ENCODE measurements at places on chromosomes 3 and 15.
A peak's percentile ranks its signal among the peaks of the same experiment; 100 is the strongest.

DNA sequence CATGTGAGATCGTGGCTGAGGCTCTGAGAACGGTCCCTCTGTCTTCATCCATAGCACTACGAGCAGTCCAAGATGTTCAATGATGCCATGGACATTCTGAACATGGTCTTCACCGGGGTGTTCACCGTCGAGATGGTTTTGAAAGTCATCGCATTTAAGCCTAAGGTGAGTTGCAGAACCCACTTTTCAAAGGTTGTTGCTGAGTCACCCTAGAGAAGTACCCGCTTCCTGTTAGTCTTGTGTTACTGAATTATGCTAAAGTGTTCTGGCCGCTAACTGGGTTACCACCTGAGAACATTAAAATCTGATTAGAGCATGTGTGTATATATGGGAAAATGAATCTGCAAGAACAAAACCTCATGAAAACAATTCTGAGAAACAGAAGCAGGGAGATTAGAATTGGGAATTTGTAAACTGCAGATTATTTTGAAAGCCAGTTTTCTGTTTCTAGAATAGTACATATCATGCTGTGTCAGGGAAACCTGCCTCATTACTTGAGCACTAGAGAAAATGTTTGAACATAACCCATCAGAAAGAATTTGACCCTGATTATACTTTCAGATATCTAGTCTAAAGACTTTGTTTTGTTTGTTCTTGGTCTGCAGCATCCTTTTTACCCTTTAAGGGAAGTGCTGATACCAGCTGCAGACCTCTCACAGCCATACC, 92.6 kb downstream of the CHDH start:
- DNase-seq, result no peak

GRCh38 chr3:16332904-16333426, 68.0 kb downstream of the OXNAD1 start:
- no peak for DNase-seq

- no peak for DNase-seq
These were observed 296.5 kb upstream of the RASGRP1 start for GRCh38 chr15:38861108-38861507.

DNA sequence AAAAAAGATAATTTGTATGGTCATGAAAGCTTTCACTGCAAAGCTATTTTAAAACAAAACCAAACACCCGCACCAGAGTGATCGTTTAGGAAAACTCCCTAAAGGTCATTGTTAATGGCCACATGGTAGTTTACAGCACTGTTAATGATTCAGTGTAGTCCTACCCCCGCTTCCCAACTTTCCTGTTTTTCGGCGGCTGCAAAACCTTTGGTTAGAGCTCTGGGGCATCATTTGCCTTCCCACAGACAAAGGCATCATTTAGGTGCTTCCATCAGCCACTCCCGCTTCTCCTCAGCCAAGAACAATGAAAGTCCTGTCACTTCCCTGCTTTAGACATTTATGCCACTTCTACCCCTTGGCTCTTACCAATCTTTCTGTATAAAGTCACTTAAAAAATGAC, 10.6 kb downstream of the MELTF start:
- DNase-seq, result no peak

DNA sequence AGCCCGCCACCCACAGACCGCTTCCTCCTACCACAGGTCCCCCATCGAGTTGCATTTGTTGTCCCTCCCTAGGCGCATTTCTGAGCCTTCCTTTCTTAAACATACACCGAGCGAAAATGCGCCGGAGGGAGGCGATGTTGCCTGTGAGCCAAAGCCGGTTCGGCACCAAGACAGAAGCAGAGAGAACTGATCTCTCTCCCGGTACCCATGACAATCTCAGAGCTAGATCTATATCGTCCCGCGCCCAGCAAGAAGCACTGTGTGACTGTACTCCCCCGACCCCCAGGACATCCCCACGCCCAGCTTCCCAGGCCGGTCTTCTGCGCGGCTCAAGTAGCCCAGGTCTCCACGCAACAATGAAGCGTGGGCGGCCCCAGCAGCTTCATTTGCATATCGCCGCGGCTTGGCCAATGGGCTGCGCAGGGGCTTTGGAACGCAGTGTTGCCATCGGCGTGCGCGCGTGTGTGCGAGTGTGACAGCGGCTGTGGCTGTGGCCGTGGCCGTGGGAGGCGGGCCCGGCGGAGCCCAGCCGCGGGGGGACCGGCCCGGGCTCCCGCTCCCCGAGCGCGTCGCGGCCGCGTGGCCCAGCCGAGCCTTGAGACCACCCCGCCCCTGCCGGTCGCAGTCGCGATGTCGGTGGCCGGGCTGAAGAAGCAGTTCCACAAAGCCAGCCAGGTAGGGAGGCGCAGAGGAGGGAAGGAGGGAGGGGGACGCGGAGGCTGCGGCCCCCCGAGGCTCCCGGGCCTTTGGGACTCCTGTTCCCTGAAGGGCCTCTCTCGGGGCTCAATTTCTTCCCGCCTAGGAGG, at the start of gene SH3GL3:
Gene SH3GL3 (plus strand): TSS at position 438 of the 806 bp plus-strand sequence. CDS start 193 bp downstream, at position 631.
- DNase-seq, result peak; percentile 80

DNA sequence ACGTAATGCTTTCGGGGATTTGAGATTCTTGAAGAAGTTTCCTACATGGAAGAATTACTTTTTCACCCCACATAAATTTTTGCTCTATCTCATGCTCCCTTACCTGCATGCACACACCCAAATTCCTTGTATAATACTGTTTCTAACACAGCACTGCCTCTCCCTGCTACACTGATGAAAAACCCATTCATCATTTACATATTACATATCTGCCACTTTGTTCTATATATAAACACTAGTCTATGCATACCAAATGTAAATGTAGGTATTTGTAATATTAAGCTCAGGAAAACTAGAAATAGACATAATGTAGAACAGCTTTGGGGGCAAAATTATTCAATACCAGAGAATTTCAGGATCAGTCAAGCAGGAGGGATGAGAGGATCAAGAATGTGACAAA, 182.6 kb upstream of the SEMA6D start:
- no peak for DNase-seq

GRCh38 chr15:64703632-64703959, 71.8 kb downstream of the RBPMS2 start:
- no peak for DNase-seq

DNA sequence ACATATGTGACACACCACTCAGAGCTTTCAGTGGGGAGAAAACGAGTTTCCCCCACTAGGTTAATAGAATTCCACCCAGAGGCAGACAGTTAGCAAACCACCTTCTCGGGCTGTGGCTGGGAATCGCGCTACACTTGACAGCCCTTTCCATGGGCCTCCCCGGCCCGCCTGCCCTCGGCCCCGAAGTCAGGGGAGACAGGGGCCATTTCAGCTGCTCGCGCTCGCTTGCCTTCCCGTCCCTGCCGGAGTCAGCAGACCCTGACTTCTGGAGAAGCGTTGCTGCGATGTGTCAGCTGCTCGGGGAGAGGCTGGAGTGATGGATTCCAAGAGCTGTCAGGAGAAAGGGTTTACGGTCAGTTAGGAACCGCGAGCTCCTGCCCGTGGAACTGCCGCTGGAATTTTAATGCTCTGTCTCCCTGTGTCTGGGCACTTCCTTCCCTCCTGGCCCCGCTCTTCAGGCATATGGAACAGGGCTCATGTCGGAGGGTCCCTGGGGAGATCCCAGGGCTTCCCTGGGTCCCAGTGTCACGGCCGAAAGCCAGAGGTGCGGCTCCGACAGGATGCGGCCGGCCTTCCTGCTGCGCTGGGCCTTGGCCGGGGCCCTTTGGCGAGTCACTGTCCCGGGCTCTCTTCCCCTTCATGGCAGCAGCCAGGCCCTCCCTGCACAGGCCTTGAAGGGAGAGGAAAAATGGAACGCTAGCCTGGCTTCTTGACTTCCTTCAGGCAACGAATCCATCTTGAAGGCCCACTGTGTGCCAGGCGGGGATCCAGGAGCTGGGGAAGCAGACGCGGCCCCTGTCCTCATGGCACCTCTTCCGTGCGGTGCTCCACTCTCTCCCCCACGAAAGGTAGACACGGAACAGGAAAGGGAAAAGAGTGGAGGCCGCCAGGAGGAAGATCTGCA, 38.4 kb upstream of the VPS8 start:
- peak; percentile 79 for DNase-seq

- DNase-seq, result no peak
These were observed 44.7 kb downstream of the CD200 start for GRCh38 chr3:112377568-112378071.

DNA sequence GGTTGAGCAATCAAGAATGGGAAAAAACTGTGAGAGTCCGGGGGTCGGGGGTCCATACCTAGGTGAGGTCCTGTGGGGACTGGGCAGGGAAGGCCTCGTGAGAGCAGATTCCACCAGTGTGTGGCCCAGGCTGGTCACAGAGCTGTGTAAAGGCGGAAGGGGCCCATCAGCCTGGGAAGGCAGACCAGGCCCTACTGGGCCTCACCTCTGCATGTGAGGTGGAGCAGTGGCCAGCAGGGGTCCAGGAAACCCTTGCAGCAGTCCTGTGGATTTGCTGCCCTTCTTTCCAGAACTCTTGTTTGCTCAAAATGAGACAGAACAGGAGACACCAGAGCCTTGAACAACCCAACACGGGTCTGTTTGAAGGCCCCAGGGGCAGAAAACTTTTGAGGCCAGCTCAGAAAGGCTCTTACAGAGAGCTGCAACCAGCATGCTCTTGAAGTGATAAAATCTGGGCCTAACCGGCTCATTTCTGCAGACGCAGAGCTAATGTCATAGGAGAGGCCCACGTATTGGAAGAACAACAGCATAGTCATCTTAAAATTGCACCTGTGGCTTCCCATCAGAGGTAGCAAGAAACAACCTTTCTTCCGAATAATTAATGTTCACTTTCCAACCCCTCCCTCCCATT, 30.3 kb upstream of the HHATL start:
- no peak for DNase-seq

DNA sequence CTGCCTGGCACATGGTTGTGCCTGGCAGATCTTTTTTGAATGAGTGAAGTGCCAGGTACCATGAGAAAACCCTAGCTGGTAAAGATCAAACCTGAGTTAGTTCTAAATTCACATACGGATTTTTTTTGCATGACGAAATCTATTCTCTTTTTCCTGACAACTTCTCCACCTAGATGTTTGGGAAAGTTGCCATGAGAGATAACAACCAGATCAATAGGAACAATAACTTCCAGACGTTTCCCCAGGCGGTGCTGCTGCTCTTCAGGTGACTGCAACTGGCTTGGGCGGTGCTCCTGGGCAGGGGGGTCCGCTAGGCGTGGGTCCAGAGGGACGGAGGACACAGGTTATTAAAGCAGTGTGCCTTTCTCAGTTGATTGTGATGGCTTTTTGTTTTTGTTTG, 71.8 kb downstream of the CHDH start:
- DNase-seq, result no peak

- peak; percentile 18 for DNase-seq
These were observed 281.9 kb upstream of the ONECUT1 start for GRCh38 chr15:53072077-53072476.

DNA sequence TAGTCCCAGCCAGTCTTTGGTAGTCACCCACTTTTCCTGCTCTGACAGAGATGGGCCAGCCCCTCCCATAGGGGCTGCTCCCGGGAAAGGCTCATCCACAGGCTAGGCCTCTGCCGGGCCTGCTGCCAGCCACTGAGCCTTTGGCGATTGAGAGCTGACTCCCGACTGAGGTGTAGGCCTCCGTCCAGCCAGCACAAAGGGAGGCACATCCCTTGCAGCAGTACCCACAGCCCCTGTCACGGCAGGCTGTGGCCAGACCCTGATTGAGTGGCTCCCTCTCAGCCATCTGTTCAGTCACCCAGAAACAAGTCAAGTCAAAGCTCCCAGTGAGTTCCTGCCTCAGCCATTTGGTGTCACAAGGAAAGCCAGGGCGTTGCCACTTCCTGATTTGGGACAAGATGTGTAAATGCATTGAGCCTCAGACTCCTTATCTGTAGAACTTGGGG, 6.2 kb upstream of the PAK6 start:
- no peak for DNase-seq

- no peak for DNase-seq
These were observed 8.7 kb downstream of the ATXN7 start for GRCh38 chr3:63872135-63872924.

GRCh38 chr3:87398168-87398801, 121.9 kb upstream of the POU1F1 start:
- DNase-seq, result no peak

- peak; percentile 12 for DNase-seq
These were observed 15.8 kb downstream of the LOXL1 start for GRCh38 chr15:73941871-73942635.

GRCh38 chr15:39752991-39753390, 29.6 kb downstream of the FSIP1 start:
- no peak for DNase-seq

DNA sequence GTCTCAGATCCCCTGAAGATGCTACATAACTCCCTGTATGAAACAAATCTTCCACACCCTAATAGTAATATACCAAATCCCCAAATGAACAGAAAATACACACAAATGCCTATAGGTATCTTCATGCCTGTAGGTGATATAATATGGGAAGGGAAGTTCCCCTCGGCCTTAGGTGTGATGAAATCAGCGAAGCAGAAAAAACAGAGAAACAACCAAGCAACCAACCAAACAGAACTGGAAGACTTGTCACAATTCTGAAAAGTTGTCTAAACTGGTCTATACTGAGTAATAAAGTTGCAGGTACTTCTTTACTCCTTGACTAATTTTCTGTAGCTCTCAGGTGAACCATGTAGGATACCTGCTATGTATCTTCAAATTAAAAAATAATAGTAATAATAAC, 82.2 kb upstream of the SATB1 start:
- no peak for DNase-seq

DNA sequence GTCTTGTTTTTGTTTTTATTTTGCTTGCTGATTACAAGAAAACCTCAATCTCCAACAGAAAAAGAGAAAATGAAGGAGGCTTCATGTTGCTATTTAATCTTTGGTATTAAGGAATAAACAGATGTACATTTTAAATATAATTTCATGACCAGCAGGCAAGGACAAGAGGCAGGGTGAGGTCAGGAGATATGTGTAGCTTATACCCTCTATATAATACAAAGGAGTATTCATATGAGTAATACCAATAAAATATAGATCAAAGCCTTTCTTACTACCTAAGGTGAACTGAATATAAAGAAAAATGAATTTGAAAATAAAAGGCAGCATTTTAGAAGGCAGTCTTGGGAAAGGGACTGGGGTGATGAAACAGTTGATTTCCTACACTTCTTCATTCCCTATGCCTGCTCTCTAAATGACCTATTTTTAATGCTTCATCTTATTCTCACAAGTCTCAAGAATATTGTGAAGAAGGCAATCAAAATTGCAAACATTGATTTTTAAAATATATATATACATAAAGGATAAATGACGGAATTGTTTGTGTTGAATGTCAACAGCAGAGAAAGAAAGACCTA, 8.6 kb upstream of the CBLB start:
- DNase-seq, result no peak

GRCh38 chr3:184727357-184728009, 15.6 kb upstream of the MAGEF1 start:
- peak; percentile 56 for DNase-seq

GRCh38 chr3:127073941-127074820, 91.3 kb downstream of the PLXNA1 start:
- no peak for DNase-seq

- DNase-seq, result no peak
These were observed 196.8 kb upstream of the MBNL1 start for GRCh38 chr3:152071924-152072323.

- DNase-seq, result no peak
These were observed 20.6 kb upstream of the ARF4 start for GRCh38 chr3:57617739-57618138.

- DNase-seq, result no peak
These were observed 201.5 kb downstream of the ZMAT3 start for GRCh38 chr3:178870085-178870484.

Data from right kidney (tissue), 9 donors.